RCC 7860 (cell line): ENCODE measurements at places on chromosomes 5 and 9.

DNA sequence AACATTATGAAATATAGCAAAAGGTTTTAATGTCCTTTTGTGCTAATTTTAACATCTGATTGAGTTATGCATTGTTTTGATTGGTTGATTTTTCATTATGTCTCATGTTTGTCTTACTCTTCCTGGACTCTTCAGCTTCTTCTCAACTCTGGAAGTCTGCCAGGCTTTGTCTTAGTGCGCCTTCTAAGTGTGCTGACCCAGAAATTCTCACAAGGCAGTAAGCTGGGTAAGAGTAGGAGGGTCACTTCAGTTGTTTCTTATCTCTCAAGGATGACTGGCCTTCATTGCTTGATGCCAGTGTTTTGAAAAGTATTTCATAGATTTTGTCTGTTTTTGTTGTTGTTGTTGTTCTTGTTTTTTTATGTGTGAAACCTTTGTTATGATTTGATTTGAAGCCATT, 59.2 kb downstream of the RIC1 start:
- no peak for DNase-seq

DNA sequence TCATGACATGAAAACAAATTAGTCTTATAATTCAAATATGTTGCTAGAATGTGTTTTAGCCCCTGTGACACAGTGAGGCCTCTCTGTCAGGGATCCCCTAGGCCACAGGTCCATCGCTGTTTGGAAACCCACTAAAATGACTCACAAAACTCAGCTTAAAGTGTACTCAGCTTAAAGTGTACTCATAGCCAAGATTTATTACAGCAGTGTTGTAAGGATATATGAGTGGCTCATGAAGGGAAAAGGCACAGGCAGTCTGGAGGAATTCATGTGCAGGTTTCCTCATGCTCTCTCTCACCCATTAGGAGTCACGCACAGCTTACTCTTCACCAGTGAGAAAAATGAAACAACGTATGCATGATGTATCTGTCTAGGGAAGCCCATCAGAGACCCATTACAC, 24.4 kb upstream of the TGFBI start:
- peak; percentile 89 for DNase-seq

- DNase-seq = no peak
Observed at GRCh38 chr9:87505869-87506678, 8.4 kb downstream of the DAPK1 start.

DNA sequence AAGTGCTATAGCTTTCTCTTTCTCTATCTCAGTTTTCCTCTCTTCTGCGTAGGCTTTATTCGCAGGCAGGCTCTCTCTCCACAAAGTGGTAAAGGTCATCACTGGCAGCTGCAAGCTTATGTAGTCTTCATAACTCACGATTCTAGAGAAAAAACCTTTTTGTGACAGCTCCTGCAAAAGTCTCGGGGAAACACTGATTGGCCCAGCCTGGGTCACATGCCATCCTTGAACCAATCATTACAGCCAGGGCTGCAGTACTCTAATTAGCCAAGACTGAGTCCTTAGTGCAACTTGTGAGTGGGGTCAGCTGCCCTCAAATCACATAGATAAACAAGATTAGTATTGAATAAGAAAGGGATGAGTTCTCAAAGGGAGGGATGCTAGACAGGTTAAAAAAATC, 18.3 kb upstream of the FRMPD1 start:
- DNase-seq = no peak

- DNase-seq = no peak
Observed at GRCh38 chr5:125979636-125980035, 443.6 kb upstream of the GRAMD2B start.

GRCh38 chr9:98549401-98549800, 159.3 kb downstream of the GABBR2 start:
- DNase-seq = no peak

DNA sequence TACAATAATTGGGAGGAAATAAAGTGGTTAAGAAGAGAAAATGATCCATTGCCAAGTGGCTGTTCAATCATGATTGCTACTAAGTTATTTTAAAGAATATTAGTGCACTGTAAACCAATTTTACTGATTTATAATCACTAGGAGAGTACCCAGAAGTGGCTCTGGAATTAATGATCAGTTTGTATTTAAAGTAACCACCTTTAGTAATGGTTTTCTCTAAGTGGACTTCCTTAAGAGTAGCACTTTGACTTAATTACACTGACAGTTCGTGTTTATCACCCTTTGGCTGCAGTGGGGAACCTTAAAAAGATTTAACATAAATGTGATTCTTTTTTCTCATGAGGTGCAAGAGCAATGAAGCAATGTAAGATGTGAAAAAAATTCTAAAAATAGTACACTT, 310.8 kb downstream of the CDH12 start:
- DNase-seq = no peak

- DNase-seq = no peak
Observed at GRCh38 chr5:69415584-69415958, 655 bp downstream of the MARVELD2 start.

GRCh38 chr5:77426670-77427069, 65.4 kb downstream of the WDR41 start:
- peak; percentile 29 for DNase-seq

- DNase-seq = no peak
Observed at GRCh38 chr9:117400171-117400570, 14.7 kb downstream of the ASTN2 start.

DNA sequence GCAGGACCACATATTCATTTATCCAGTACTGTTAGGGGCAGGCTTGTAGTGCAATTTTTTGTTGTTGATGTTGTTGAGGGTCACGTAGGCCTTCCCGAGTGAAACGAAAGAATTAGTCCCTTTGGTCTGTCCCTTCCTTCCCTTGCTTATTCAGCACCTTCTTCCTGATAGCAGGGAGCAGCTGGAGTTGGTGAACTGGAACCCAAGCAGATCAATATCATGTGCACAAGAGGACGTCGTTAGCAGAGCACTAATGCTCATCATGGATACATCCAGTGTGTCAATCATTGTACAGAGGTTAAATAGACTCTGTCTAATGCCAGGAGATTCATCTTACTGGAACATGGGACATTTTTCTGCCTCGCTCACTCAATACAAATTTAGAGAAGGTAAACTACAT, 33.0 kb upstream of the MAP1B start:
- no peak for DNase-seq

- DNase-seq = no peak
Observed at GRCh38 chr5:142293486-142293885, 31.3 kb downstream of the SPRY4 start.
